ENCODE measurements at places on chromosomes 11 and 22. TPM values are rescaled to one million over a fixed set of nuclear protein-coding genes. Genes with fewer than 3 reads are reported as not detected.

DNA sequence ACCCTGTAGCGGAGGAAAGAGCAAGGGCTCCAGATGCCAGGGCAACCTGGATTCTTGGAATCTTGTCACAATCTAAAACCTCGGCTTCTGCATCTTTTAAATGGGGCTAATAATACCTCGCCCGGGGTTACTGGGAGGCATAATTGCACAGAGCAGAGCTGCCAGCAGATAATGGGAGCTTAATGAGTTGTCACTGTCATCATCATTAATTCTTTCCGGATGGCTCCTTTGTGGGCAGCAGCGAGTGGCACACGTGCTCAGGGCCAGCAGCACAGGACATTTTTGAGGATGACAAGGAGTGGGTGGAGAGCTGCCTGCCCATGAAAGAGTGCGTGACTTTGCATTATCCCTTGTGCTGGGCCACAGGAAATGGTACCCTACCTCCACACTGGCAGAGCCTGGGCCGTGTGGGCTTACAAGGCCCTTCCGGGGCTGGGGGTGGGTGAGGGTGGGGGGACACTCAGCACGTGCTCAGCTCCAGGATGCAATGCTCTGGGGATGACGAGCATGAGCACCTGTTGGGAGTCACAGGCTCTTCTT, 5.7 kb downstream of the PDGFB start:
- DNase-seq = no peak

DNA sequence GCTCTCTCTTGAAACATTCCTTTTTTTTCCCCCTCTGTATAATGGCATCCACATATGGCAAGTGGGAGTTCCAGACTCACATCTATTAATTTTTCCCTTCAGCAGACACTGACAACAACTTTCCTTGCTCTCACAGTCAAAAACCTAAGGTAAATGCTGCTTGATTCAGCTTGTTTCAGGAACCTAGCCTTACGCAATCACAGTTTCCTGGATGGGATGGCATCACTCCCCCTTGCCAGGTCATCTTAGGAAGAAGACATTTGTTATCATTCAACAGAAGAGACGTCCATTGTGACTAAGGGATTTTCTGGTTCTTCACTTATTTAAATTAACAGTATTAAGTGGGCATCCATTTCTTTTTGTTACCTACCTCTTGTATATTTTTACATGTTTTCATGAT, 112.0 kb upstream of the PDGFD start:
- DNase-seq = no peak

- DNase-seq = no peak
Observed at GRCh38 chr11:108596701-108597100, 3.1 kb upstream of the EXPH5 start.

The SLC37A2 gene
- 0.49 TPM for total RNA-seq

DNA sequence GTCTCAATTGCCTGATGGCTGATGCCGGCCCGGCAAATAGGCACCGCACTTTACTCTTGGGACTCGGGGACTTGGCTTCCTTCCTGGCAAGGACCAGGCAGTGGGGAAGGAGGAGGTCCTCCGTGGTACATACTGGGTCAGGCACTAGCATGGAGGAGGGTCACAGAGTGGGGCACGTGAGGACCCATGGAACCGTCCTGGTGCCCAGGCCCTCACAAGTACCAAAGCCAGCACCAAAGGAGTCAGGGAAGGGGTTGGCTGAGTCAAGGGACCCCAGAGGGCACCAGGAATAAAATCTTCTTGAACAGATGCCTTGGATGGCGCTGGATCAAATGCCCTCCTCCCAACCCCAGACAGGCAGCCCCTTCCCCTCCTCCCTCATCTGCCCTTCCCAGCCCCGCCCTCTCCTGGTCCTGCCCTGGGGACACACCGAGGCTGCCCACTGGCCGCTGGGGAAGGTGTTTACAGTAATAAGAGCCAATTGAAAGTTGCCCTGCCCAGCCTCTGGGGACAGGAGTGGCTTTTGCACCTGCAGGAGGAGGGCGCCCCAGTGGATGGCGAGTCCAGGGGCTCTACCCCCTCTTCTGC, 5.6 kb upstream of the CARNS1 start:
- DNase-seq = no peak

GRCh38 chr11:103488579-103488978, 379.4 kb downstream of the DYNC2H1 start:
- DNase-seq = no peak

The GLB1L2 gene
- total RNA-seq = 5.0 TPM

DNA sequence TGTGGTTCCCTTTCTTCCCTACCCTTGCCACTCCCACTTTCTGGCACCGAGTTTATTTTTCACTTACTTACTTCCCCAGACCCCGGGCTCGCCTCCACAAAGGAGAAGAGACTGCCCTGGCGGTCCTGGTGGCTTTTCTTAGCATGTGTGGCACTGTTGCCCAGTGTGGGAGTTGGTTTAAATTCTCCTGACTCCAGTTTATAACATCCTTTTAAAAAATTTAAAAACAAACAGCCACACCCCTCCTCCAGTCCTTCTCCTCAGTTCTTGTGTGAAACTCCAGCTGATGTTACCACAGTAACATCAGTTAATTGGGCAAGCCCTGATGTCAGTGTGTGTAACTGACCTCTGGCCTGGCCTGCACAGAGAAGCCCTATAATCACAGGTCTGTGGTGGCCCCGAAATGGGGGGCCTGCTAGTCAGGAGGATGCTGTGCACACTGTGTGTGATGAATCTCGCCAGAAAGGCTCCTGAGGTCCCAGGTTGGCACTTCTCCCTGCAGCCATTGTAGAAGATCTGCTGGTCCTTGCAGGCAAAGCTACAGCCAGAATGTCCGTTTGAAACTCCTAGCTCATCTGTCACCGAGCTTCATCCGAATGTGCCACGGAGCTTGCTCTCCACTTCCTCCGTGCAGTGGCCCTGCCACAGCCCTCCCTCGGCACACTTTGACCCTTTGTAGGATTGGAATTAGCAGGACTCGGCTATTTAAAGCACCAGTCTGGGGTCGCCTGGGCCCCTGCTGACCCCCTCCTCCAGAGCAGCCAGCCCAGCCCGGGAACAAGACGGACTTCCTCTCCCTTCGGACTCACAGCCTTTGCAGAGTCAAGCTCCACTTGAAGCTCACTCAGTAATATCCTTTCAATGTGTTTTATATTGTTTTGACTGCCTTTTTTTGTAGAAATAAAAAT, 7.6 kb downstream of the YDJC start:
- DNase-seq = no peak

GRCh38 chr22:44723801-44724200, 21.8 kb downstream of the PRR5 start:
- DNase-seq = no peak

The CAPN1 gene
- total RNA-seq = 148 TPM

GRCh38 chr22:27130906-27131305, 473.5 kb downstream of the MIAT start:
- DNase-seq = no peak

DNA sequence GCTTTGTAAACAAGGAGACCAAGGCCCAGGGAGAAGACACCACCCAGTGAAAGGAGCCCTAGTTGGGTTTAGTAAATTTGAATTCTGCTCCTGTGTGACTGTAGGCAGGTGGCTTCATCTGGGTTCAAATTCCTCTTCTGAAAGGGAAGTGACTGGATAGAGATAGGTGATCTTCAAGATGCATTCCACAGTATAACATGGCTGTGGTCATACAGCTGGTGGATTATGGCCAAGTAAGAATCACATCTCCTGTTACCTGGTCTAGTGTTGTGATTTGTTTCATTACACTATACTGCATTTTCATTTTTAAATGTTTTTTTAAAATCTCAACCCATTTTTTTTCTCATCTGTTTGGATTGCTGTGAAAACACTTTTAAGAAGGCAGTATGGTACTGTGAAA, 58.0 kb upstream of the PICALM start:
- DNase-seq = no peak

DNA sequence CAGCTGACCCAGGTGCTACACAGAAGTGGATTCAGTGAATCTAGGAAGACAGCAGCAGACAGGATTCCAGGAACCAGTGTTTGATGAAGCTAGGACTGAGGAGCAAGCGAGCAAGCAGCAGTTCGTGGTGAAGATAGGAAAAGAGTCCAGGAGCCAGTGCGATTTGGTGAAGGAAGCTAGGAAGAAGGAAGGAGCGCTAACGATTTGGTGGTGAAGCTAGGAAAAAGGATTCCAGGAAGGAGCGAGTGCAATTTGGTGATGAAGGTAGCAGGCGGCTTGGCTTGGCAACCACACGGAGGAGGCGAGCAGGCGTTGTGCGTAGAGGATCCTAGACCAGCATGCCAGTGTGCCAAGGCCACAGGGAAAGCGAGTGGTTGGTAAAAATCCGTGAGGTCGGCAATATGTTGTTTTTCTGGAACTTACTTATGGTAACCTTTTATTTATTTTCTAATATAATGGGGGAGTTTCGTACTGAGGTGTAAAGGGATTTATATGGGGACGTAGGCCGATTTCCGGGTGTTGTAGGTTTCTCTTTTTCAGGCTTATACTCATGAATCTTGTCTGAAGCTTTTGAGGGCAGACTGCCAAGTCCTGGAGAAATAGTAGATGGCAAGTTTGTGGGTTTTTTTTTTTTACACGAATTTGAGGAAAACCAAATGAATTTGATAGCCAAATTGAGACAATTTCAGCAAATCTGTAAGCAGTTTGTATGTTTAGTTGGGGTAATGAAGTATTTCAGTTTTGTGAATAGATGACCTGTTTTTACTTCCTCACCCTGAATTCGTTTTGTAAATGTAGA, 1.7 kb downstream of the MALAT1 start:
- no peak for DNase-seq

DNA sequence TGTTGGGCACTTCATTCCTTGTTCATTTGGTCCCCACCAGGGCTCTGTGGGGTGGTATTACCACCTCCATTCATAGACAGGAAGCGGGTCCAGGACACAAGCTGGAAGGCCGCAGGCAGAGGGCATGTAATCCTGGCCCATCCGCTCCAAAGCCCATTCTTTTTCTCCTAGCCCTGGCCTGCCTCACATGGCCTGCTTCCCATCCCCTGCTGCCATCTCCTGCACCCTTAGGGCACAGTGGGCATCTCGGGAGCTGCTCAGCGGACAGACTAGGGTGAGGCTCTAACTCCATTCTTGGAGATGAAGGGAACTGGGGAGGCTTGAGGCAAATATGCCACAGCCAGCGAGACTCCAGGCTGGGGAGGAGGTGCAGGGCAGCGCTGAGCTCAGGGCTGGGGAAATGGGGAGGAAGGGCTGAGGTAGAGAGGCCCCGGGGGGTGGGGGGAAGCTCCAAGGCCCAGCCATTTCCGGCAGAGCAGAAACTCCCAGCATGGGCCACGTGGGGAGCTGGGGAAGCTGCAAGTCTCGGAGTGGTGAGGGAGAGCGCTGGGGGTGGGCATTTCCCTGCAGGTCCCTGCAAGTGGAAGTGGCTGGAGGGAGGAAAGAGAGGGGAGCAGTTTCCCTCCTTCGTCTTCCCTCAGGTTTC, 14.3 kb upstream of the BCL9L start:
- DNase-seq = peak; percentile 62

The NLRP10 gene
- total RNA-seq = not detected

DNA sequence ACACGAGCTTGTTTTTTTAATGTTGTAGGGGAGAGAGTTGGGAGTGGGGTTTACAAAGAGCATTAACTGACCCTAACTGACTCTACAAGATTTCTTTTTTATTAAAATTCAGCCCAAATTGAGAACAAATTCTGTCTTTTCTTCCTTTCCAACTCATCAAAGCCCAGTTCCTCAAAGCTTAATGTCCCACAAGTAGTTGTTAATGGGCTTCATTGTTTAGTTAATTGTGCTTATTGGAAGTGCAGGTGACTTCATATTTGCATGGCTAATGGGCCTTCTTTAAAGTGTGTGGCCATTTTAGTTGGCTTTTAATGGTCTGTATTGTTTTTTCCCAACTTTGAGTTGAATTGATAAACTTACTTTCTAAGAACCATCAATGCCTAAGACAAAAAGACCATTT, 39.8 kb downstream of the MPPED2 start:
- DNase-seq = no peak

DNA sequence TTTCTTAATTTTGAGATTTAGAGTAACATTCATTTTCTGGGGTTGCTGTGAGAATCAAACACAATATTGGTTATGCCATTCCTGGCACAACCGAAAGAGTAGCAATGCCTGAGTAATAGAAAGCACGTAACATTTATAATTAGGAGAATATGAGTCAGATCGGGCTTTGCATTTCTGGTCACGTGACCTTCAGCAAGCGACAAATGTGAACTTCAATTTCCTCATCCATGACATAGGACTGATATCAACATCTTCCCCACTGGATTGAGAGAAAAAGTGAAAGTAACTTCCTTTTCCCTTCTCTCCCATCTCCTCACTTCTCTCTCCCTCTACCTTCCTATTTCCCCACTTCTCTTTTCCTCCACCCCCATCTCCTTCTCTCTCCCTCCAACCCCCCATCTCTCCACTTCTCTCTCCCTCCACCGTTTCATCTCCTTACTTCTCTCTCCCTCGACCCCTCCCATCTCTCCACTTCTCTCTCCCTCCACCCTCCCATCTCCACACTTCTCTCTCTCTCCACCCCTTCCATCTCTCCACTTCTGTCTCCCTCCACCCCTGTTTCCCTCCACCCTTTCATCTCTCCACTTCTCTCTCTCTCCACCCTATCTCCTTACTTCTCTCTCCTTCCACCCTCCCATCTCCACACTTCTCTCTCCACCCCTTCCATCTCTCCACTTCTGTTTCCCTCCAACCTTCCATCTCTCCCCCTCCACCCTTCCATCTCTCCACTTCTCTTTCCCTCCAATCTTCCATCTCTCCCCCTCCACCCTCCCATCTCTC, 33.5 kb upstream of the CAT start:
- no peak for DNase-seq
